NT2/D1 (cell line): ENCODE measurements at places on chromosomes 6 and 20.

- no peak for DNase-seq
Observed at GRCh38 chr6:111950661-111951496, 77.6 kb upstream of the FYN start.

DNA sequence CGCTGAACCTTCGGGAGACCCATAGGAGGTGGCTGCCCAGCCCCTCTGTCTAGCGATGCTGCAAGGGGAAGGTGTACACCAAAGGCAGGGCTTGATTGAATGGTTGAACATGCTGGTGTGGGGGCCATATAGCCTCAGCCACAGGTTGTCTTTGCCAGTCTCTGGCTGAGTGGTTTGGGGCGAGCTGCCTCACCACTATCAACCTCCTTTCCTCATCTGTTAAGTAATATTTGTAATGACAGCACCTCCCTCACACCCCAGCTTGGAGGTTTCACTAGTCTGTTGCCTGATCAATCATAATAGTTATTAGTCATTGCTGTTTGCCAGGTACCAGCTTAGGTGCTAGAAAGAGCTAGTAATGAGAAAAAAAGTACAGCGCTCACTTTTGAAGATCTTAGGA is 11.8 kb upstream of the ZNF831 start:
- DNase-seq: no peak

- no peak for DNase-seq
Observed at GRCh38 chr6:97917369-97917768, 634.4 kb upstream of the MMS22L start.

GRCh38 chr6:40606526-40606925 is 19.4 kb upstream of the LRFN2 start:
- no peak for DNase-seq

- no peak for DNase-seq
Observed at GRCh38 chr6:41097467-41098090, 24.8 kb downstream of the NFYA start.

DNA sequence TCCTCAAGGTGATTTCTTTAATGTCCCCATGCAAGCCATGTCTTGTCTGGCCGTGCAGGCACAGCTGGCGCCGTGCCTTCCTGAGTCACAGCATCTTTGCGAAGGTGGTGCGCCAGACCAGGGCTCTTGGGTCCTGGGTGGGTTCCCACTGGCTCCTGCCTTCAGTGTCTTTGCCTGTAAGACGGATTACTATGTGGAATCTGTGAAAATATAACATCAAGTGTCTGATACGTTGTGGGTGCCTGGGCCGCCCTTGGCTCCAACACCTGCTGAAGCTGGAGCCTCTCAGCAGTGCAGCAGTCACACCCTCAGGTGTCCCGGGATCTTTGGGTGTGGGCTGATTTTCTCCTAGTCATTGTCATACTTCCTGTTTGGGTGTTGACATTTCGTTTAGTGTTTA is 3.2 kb downstream of the OSBPL2 start:
- DNase-seq: no peak

DNA sequence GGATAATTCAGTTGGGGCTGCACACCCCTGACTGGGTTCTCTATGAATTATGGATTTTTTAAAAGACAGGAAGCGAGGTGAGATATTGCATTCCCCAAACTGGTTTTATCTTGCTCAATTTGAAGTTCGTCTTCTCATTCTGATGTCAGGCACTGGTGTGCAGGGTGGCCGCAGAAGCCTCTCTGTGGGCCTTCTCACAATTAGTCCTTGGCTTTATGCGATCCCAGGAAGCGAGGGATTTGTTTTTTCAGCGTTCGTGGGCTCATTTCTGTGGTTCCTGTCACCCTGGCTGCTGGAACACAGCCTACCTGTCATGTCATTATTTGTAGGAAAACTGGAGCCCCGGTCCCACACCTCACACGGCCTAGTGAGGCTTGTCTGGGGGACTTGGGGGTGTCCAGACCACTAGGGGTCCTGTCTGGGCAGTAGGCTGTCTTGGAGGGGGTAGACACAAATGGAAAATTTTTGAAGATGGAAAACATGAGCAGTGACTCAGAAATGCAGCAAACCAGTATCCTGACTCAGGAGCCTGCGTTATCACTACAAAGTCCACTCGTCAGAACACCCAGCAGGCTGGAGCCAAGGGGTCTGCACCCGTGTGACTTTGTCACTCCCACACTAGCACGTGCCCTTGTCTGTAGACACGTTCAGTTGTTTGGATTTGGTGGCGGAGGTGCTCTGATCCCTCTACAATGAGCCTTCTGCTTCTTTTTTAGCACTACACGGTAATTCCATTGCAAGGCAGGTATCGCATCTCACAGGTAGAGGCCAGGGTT is 42.2 kb downstream of the GNAS-AS1 start:
- no peak for DNase-seq

DNA sequence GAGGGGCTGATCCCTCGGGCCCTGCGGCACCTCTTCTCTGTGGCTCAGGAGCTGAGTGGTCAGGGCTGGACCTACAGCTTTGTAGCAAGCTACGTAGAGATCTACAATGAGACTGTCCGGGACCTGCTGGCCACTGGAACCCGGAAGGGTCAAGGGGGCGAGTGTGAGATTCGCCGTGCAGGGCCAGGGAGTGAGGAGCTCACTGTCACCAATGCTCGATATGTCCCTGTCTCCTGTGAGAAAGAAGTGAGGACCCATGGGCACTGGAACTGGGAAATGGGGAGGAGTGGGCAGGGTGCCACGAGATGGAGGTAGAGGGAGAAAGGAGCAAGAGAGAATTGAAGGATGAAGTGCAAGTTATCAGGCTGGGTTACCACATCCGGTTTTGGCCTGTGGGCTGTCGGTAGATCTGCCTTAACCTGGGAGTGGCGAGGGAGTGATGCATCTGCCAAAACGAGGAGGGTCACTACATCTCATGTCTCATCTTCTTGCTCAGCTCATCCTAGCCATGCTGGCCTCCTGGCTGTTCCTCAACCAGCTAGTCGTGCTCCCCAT is 5.4 kb upstream of the PHF1 start:
- no peak for DNase-seq

- no peak for DNase-seq
Observed at GRCh38 chr6:138673346-138674014, 100.1 kb upstream of the CCDC28A start.

DNA sequence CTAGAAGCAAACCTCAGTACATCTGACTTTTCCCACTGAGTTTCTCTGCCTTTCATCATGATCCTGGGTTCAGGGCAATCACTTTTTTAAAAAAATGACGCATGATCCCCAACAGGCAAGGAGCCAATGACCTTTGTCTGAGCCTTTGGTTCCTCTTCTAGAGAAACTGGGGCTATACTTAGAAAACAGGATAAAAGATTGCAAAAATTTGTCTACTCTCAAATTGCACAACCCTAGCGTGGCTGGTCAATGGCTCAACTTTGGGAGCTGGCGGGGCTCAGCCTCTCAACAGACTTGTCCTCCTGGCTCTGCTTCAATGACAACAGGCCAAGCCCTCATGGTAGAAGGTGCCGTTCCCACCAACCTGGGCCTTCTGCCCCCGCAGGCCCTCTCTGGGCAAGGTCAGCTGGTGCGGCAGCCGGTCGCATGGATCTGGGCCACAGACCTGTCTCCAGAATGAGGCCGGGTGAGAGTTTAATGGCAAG is 48.7 kb downstream of the PDYN start:
- no peak for DNase-seq

DNA sequence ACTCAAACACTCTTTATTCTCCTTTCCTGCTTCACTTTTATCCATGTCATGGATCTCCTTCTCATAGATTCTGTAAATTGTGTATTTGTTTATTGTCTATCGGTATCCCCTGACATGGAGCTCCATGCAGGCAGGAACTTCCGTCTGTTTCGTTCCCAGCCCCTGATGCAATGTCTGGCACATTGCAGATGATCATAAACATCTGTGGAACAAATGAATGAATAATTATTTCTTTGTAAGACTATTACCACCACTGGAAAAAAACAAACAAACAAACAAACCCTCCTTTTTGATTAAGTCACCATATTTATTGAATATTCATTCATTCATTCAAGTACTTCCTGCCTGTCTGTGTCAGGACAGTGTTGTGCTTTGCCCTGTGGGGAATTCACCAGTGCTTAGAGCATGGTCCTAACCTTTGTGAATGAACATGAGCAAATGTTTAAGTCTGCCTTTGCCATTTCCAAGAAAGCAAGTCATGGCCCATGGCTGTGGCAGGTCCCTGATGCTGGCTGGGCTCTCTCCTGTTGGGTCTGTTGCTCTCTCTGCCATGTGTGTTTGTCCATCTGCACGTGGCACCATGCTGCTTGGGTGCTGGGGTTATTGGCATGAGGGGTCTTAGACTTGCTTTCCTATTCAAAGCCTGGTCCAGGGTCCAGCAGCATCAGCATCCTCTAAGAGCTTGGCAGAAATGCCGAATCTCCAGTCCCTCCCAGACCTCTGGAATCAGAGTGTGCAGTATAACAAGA is 47.5 kb upstream of the NAA20 start:
- no peak for DNase-seq

GRCh38 chr6:115891111-115891669 is 169.5 kb downstream of the FRK start:
- DNase-seq: no peak
